ENCODE measurements at places on chromosomes 2 and 18.

- no peak for DNase-seq
These were observed 1378.1 kb upstream of the NXPH2 start for GRCh38 chr2:140158259-140158658.

DNA sequence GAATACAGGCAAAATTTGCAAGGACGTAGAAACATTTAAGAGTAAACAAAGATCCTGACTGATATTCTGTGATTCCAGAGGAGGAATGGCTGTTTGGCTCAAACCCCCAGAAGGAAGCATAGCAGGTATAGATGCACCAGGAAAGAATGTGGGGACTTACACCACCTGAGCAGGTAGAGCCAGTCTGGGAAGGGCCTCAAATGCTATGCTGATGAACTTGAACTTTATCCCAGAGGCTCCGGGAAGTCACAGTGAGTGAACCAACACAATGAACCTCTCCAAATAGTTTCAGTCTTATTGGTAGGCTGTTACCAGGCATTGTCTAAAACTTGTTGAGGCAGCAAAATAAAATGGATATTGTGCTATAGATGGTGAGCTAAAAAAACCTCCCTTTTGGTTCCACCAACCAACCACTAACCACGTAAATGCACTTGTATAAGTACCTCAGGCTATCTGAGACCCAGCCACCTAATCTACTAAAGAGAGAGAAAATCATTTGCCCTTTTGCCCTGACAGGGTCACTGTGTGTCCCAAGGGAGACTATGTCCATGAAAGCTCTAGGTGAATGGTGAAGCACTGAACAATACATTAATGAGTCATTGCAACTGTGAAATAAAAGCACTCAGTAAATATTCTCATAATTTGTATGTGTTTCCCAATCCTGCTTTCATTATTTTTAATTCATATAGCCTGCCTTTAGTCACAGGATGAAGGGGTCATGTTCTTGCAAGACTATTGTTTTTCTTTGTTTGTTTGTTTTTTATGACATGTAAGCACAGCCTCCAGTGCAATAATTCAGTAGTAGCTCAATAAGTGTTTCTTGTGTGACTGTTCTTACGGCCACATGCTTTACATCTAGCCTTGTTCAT, 911.6 kb downstream of the EPHA4 start:
- DNase-seq: no peak

- no peak for DNase-seq
These were observed 12.2 kb upstream of the ME2 start for GRCh38 chr18:50866765-50867164.

DNA sequence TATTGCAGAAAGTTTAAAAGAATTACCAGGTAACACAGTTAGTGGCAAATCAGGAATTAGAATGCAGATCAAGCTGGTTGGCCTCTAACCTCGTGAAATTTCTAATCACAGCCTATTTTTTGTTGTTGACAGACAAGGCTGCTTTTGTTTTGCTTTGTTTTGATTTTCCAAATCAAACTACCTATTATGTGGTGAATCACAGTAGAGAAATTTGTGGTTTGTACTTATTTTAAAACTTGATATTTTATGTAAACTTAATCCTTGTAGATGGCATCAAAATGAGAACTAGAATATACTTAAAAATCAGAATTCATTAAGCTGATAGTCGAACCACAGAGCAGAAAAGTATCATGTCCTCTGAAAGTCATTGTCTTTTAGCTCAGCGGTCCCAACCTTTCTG, 258.1 kb downstream of the CTNNA2 start:
- DNase-seq: no peak

DNA sequence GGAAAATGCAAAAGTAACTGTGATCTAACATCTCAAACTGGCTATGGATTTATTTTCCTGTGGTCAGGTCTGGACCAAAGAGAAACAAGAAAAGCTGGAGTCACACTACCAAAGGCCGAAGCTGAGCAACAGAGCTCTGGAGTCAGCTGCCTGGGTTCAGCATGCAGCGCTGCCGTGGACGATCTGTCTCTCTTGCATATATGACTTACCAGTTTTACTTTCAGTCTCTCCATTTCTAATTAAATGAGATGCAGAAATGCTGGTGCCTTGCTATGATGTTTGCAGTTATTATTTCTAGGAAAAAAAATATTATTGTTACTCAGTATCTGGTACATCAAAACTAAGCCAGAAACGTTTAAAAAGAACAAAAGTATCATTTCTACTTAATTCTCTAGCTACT, 813.2 kb downstream of the RNF144A start:
- no peak for DNase-seq
